Fibroblast of skin of right biceps (primary cell): ENCODE measurements at places on chromosomes 3 and 15.

DNA sequence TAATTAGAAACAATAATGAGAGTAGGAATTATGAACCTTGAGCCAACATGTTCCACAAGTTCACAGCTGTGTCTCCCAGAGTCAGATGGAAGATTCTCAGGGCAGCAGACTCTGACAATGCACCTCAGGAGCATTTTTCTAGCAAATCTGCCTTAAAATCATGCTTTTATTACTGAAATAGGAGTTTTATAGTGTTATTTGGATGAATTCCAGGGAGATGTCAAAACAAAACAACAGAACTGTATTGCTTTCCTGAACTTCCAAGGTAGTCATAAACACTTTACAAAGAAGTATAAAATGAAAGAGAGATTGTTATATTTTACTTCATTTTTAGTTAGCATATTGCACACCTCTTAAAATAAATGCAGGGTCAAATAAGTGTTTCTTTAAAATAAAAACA, 77.0 kb downstream of the P3H2 start:
- no peak for DNase-seq

- no peak for DNase-seq
Observed at GRCh38 chr15:77613814-77614213, 18.9 kb downstream of the LINGO1 start.

- DNase-seq: no peak
Observed at GRCh38 chr3:197393711-197394110, 95.3 kb upstream of the DLG1 start.

GRCh38 chr3:168705412-168705811, 609.7 kb upstream of the GOLIM4 start:
- DNase-seq: no peak

- DNase-seq: no peak
Observed at GRCh38 chr3:128432971-128433836, 33.5 kb downstream of the DNAJB8 start.

DNA sequence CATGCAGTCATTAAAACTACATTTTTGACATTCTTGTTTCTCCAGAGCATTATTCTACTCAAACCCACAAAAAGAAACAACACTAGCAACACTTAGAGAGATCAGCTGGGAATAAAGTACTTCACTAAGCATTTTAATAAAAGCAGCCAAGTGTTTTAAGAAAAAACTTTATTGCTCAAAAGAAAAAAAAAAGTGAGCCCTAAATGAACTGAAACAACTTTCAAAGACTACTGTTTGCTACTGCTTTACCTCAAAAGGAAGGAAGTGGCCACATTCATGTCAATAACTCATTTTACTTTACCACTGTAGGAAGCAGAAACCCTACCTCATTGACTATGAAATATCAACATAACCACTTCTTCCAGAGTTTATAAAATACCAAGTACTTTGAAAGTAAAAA, 91.3 kb downstream of the UACA start:
- peak; percentile 28 for DNase-seq
